Astrocyte of the spinal cord (primary cell): ENCODE measurements at places on chromosomes 12 and 14.
A peak's percentile ranks its signal among the peaks of the same experiment; 100 is the strongest.

DNA sequence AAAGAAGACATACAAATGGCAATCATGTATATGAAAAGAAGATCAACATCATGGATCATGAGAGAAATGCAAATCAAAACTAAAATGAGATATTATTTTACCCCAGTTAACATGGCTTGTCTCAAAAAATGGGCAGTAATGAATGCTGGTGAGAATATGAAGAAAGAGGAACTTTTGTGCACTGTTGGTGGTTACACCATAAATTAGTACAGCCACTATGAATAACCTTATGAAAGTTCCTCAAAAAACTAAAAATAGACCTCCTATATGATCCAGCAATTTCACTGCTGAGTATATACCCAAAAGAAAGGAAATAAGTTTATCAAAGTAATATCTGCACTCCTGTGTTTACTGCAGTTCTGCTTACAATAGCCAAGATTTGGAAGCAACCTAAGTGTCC is 151.7 kb downstream of the PDZRN4 start:
- DNase-seq = no peak

DNA sequence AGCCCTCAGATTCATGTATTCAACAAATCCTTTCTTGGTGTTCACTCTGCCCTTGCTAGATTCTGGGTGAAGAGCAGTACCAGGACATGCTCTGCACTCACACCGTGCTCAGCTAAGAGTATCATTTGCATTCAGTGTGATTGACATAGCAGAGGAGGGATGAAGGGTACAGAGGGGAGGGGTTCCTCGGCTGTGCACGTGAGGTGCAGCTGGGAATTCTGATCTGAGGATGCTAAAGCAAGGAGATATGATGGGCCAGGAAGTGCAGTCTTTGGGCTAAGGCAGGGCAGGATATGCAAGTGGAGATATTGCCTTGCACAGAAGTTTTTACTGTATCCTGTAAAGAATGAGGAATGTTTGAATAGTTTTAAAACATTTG is 108.6 kb downstream of the FGD4 start:
- no peak for DNase-seq

- DNase-seq = no peak
These were observed 1.4 kb downstream of the HECTD4 start for GRCh38 chr12:112380663-112381405.

GRCh38 chr14:61690039-61690438 is 5.3 kb upstream of the HIF1A start:
- no peak for DNase-seq

GRCh38 chr14:104979758-104980610 is 1.8 kb upstream of the AHNAK2 start:
- DNase-seq = peak; percentile 58

DNA sequence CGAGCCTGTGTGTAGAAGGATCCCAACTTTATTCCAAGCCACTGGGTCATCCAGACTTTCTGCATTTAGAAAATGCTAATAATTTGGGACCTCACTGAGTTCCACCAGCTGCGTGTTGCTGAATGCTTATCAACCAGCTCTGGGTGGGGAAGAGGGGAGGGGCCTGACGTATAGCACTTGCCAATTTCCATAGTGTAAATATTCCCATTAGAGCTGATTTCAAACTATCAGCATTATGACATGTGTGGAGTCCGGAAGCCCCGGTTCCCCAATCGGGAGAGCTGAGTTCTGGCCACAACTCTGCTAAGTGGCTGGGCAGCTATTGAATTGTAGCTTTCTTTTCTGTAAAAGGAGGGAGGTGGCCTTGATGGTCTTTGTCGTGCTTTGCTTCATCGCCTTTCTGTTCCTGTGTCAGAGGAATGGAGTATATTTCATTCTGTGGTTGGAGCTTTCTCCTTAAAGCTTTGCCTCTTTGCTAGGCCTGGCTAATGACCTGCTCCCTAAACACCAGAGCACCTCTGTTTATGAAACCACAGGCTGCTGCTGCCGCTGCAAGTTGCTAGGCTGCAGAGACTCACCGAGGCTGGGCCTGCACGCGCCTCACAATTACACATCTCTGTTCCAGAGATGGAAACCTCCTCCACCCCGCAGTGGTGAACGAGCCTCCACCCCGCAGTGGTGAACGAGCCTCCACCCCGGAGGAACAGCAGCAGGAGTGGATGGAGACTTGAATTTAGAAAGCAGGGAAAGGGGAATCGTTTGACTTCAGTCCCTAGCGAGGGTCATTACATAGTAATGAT is 7.7 kb upstream of the BCL7A start:
- DNase-seq = no peak

DNA sequence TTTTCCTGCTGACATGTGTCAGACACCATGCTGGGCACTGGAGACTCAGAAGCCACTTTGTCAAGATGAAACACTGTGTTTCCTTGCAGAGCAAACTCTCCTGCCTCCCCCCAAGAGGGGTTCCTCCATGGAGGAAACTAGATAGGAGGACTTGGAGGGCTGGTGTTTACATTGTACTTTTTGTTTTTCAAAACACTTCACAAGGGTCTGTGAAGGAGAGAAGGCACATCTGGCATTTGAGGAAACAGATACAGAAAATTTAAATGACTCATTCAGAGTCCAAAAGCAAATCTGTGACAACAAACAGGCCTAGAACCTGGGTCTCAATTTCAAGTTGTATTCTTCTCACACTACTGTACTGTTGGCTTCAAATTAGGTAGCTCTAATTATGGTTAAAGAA is 6.7 kb upstream of the CDKL1 start:
- peak; percentile 33 for DNase-seq

- peak; percentile 17 for DNase-seq
These were observed 407.5 kb upstream of the MGAT4C start for GRCh38 chr12:86663716-86664115.

- DNase-seq = no peak
These were observed 362.2 kb upstream of the SFSWAP start for GRCh38 chr12:131348646-131349045.

- no peak for DNase-seq
These were observed 48.9 kb downstream of the C14orf132 start for GRCh38 chr14:96088074-96088473.

DNA sequence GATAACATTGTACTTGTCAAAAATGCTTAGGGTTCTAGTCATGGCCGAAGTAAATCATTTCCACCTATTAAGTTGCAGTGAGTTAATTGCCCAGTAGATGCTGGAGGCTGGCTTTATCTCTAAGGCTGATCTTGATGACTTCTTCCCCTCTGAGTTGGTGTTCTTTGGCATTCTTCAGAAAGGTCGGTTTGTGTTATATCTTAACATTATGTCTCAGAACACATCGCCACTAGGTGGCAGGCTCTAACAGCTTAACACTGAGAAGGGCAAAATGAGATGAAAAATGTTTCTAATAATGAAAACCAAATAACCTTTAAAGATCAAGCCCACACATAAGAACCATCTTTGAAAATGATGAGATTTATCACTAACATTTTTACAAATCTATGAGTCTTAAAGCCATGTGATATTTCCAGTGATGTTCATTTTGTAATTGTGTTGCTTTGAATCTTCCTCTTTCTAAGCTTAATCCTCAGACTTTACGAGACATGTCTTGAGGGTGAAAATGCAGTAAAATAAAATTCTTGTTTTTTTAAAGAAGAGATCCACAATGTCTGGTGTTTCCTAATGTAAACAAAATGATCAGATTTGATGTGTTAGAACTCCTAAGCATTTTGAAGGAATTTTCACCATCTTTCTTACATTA is 28.6 kb downstream of the SUDS3 start:
- peak; percentile 64 for DNase-seq

DNA sequence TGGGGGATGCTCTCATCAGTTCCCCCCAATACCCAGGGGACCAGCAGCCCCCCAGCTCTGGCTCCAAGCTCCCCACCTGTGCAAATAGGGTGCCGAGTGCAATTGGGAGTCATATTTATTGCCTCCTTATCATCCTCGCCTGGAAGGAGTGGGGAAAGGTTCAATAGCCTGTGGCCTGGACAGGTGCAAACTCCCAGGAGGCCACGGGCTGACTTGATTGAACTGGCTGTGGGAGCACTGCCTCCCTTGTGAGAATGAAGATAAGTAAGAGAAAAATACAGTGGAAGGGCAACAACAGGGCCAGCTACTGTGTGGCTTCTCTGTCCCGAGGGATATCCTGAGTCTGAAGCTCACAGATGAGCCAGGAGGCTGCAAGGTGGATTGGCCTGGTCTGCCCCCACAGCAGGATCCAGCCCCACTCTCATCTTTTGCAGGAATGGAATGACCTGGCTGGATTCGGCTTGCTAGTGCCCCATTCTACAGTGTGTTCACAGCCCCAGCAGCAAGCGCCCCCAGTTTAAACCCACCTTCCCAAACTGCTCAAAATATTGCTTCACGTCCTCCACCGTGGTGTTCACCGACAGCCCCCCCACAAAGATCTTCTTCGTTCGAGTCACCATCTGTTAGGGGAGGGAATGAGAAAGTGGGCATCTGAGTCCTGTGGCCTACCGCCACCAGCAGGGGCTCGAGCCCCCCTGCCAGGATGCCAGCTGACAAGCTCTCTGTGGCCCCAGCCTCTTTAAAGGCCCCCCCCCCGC is 6.3 kb downstream of the MSI1 start:
- no peak for DNase-seq

DNA sequence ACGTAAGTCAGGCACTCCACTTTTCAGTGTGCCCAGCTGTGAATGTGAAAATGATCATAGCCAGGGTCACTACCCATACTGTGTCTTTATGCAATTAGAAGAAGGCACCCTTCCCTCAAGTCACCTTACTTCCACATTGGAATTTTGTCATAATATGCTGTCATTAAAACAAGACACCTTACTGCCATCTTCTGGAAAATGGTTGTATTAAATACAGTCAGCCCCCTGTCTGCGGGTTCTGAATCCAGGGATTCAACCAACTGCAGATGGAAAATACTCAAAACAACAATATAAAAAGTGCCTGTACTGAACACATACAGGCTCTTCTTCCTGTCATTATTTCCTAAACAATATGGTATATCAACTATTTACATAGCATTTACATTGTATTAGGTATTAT is 70.2 kb upstream of the TBX5 start:
- peak; percentile 9 for DNase-seq

- DNase-seq = no peak
These were observed 40.9 kb downstream of the SLC4A8 start for GRCh38 chr12:51465491-51465890.

- no peak for DNase-seq
These were observed 163.2 kb downstream of the PIWIL1 start for GRCh38 chr12:130500835-130501330.

- DNase-seq = no peak
These were observed 9.4 kb upstream of the PSMC1 start for GRCh38 chr14:90246936-90247335.

DNA sequence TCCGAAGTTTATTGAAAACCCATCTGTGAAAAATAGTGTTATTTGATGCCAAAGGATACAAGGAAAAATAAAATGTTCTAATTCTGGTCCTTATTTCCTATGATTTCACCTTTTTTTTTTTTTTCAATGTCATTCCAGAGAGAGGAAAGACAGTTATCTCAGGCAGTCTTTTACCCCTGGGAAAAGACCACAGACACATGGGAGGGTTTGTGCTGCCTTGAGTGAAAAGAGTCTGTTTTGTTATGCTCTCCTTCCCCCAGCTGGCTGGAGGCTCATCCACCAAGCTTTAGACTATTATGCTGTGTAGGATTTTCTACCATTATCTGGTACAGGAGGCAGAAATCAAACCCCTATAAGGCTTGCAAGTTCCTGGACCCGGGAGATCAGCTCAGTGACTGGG is 151.8 kb downstream of the CRADD start:
- DNase-seq = no peak

- peak; percentile 73 for DNase-seq
These were observed 68.4 kb downstream of the ANO6 start for GRCh38 chr12:45284096-45284901.

DNA sequence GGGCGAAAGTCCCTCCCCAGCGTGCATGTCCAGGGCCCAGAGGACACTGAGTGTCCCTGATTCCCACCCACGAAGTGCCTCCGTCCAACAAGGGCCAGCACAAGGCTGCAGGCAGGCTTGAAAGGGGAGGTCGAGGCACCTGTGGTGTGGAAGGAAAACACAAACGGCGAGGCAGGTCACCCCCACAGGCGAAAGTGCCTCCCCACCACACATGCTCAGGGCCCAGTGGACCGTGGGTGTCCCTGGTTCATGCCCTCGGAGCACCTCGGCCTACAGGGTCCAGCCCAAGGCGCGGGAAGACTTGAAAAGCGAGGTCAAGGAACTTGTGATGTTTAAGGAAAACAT is 370.4 kb downstream of the ALG10 start:
- no peak for DNase-seq

DNA sequence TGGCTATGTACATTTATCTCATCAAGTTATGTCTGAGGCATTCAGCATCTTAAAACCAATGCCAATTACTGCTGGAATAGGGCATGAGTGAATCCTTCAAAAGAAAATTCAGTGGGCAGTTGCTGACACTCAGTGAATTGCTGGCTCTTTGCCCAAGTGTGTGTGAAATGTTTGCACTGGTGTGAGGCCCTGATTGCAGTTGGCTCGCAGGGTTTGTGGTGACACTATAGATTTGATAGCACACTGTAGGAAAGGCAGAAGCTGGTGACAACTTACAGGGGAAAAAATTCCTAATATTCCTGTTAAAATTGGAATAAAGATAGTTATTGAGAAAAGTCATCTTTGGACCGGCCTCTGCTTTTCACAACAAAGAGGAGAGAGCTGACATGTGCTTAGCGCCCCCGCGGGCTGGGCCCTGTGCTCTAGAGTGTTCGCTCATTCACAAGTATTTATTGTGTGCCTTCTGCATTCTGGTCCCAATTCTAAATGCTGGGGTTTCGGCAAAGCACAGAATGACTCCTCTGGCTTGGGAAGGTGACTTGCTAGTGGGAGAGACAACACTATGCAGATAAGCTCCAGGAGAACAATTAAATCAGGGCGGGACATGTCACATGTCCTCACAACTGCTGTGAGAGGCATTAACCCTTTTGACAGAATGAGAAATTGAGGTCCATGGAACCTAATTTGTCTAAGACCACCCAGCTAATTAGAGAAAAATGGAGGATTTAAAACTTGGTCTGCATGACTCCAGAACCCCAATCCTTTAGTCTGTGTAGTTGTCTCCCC is 418.7 kb downstream of the NPAS3 start:
- DNase-seq = no peak

- DNase-seq = no peak
These were observed 3.3 kb upstream of the RIMBP2 start for GRCh38 chr12:130719263-130719859.

DNA sequence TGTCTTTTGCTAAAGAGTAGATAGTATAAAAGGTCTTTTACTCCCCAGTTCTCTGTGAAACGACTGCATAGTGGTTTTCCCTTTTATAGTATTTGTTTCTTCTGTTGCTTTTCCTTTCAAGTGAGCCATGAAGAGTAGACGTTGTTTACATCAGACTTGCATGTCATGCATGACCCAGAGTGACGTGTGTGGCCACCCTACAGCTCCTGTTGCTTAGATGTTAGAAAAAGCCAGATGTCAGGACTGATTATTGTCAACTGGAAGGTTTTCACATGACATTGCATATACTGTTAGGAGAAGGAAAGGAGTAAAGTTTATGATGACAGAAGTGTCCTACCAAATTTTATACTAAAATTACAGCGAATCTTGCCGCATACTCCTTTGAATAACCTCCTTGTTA is 1.3 kb upstream of the RD3L start:
- no peak for DNase-seq

GRCh38 chr12:52043386-52044212 is 7.6 kb upstream of the NR4A1 start:
- DNase-seq = no peak

- no peak for DNase-seq
These were observed 36.2 kb upstream of the ATP2A2 start for GRCh38 chr12:110244829-110245228.

- DNase-seq = peak; percentile 7
These were observed 945.4 kb upstream of the FLRT2 start for GRCh38 chr14:84584511-84584910.
